Stimulated activated CD4-positive, alpha-beta T cell treated with anti-CD3 and anti-CD28 coated beads, Interleukin-1b, Interleukin-23, amount 100 ng/mL, for 48 hours (primary cell): ENCODE measurements at places on chromosomes 1 and 21.
A peak's percentile ranks its signal among the peaks of the same experiment; 100 is the strongest.

- no peak for DNase-seq
Observed at GRCh38 chr1:7575041-7575400, 196.1 kb upstream of the VAMP3 start.

GRCh38 chr1:219020386-219020785 is 153.3 kb upstream of the LYPLAL1 start:
- no peak for DNase-seq

GRCh38 chr1:206109718-206110117 is 7.5 kb downstream of the AVPR1B start:
- no peak for DNase-seq

GRCh38 chr1:96362623-96363022 is 359.0 kb upstream of the PTBP2 start:
- no peak for DNase-seq

- no peak for DNase-seq
Observed at GRCh38 chr1:224211206-224211962, 28.3 kb downstream of the DEGS1 start.

GRCh38 chr1:25572708-25573590 is 29.5 kb downstream of the LDLRAP1 start:
- peak; percentile 46 for DNase-seq
